ENCODE measurements at places on chromosomes 16 and 17.

- DNase-seq = no peak
Observed at GRCh38 chr17:4592240-4593005, 8.1 kb downstream of the SMTNL2 start.

GRCh38 chr16:54351171-54351570 lies 64.6 kb upstream of the IRX3 start:
- DNase-seq = no peak

GRCh38 chr16:69935740-69936139 lies 15.4 kb upstream of the CLEC18A start:
- DNase-seq = no peak

- no peak for DNase-seq
Observed at GRCh38 chr16:12228079-12228601, 251.6 kb downstream of the SNX29 start.

- no peak for DNase-seq
Observed at GRCh38 chr17:3845291-3845620, 790 bp downstream of the NCBP3 start.

GRCh38 chr16:57775661-57776469 lies 26.4 kb downstream of the KIFC3 start:
- peak; percentile 54 for DNase-seq

- peak; percentile 40 for DNase-seq
Observed at GRCh38 chr17:38322156-38322779, 21.5 kb downstream of the GPR179 start.

DNA sequence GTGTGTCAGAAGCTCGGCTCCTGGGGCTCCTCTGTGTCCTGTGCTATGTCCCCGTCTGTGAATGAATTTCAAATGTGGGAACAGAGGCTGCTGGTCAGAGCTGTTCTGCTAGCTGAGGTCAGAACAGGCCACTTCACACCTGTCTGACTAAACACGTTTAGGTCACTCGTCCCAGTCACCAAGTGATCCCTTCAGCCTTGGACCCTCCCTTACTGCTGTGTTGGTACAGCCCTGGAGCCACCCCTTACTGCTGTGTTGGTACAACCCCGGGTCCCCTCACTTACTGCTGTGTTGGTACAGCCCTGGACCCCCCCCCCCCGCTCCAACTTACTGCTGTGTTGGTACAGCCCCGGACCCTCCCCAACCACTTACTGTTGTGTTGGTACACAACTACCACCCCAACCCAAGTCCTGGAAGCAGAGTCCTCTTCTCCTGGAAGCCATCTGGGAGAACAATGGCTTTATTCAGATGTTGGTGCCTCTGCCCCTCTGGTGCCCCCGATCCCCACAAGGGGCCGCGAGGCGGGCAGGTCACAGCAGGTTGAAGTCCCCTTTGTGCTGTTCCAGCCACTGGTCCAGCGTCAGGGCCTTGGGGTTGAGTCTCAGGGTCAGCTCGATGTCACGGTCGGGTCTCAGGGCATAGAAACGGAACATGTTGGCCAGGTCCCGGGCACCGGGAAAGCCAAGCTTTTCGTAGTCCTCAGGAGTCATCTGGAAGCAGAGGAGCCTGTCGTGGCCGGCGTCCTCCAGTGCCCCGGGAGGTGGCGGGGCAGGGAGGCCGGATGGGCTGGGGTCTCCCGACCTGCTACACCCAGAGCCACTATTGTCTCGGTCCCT lies 13.0 kb downstream of the NMRAL1 start:
- DNase-seq = no peak

DNA sequence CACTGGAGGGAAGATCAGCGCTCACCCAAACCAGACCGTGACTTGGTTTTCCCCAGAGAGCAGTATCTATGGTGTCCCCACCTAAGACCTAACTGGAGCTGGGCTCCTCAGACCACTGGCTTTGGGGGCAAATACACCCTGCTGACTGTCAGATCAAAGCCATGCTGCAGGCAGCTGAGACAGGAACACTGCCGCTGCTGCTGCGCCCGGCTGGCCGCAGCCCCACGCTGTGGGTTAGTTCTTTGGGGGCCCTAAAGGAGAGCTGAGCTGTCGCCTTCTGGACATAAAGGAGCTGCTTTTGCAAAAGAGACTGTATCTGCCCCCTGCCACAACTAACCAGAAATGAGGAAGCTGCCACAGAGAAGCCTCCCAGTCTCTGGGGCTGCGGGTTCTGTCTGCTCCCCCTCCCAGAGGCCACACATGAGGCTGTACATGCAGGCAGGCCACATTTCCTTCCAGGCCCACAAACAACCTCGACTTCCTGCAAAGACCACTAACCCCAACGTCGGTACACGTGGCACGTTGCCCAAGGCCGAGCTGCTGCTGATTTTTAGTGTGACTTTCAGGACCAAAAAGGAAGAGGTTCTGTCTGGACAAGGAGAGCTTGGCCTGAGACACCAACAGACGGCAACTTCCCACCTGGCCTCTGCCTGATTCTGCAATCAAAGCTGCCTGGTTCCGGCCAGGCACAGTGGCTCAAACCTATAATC lies 18.2 kb upstream of the ABR start:
- DNase-seq = no peak

GRCh38 chr17:962166-962565 lies 17.4 kb downstream of the NXN start:
- DNase-seq = no peak

All from NCI-H2081 (cell line).